ENCODE measurements at places on chromosomes 5 and 9. TPM values are rescaled to one million over a fixed set of nuclear protein-coding genes. Genes with fewer than 3 reads are reported as not detected.

Gene ADAMTSL1
- polyA plus RNA-seq, result 1.1 TPM

Gene TLE4
- polyA plus RNA-seq, result 2.5 TPM

Gene EGFLAM
- 2.0 TPM for polyA plus RNA-seq

Gene C9orf153
- polyA plus RNA-seq, result 0.07 TPM

Gene INSL4
- not detected for polyA plus RNA-seq

Gene MARCHF11
- polyA plus RNA-seq, result not detected

Gene TCOF1
- 4.4 TPM for polyA plus RNA-seq

Gene ANKRD34B
- polyA plus RNA-seq, result not detected

Gene PITX1
- polyA plus RNA-seq, result 0.02 TPM

Gene KCNV2
- 0.10 TPM for polyA plus RNA-seq

Gene TAF1L
- not detected for polyA plus RNA-seq

Gene SPAG8
- polyA plus RNA-seq, result 0.14 TPM

Gene ENC1
- 5.7 TPM for polyA plus RNA-seq

Gene DPYSL3
- 1.3 TPM for polyA plus RNA-seq

Gene IFNA13
- not detected for polyA plus RNA-seq

Gene OBP2B
- not detected for polyA plus RNA-seq

Gene SLC45A2
- polyA plus RNA-seq, result 0.01 TPM

Gene LECT2
- polyA plus RNA-seq, result 90.2 TPM

Measured in liver (tissue), 10 donors.